Stimulated activated CD4-positive, alpha-beta T cell treated with anti-CD3 and anti-CD28 coated beads, Interleukin-1b, Interleukin-23, amount 100 ng/mL, for 48 hours (primary cell): ENCODE measurements at places on chromosomes 4 and X.

- DNase-seq, result no peak
Measured at GRCh38 chrX:139766545-139766983, 58.6 kb upstream of the MCF2 start.

DNA sequence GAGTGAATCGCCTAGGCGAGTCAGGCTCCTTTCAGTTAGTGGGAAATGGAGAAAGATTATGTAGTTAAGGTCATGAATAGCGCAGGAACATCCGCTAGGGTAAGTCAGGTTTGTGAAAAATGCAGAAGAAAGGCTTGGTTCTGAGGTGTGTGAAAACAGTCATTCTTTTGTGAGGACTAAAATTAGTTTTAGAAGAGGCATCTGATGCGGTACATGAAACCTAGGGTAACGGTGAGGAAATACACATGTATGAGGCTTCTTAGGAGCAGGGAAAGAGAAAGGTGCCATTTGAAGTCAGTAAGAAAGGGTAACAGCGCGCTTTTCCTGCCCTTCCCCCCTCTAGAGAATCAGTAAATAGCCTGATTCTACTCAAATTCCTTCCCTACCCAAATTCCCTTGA is 570 bp upstream of the RNF128 start:
- no peak for DNase-seq

DNA sequence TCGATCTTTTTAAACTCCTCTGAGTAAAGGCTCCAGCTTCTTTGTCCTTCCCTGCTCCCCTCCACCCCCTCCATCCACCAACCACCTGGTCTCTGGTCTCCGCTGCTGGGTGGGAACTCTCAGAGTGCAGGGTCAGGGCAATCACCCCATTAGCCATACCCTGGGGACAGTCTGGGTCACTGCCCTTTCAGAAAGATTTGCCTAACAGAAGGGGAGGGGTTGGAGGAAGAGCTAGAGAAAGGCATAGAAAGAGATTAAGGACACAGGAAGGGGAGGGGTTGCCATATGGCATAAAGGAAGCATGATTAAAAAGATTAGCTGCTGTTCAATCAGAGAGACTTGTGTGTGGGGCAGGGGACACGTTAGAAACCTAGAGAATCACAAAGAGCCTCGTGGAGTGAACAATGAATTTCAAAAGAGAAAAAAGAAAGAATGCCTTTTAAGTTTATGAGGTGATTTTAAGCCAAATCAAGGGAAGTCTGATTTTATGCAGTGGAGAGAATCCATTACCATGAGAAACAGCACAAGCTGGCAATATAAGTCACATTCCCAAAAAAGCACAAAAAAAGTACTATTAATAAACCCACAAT is 115.5 kb upstream of the ACSL4 start:
- no peak for DNase-seq

- no peak for DNase-seq
Measured at GRCh38 chr4:7367864-7368277, 66.9 kb downstream of the PSAPL1 start.

DNA sequence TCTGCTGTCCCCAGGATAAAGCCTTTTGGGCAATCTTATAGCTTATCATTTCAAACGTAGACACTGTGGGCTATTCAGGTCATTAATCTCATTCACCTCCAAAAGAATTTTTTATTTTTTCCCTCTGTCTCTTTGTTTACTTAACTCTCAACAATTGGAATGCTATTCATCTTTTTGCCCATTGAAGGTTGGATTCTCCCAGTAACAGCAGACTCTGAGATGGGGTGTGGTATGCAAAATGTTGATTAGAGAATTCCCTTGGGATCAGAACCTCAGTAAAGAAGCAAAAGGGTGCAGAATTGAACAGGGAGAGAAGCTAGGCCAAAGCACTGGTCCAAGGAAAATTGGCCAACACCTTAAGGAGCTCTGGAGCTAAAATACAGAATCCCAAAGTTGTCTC is 60.4 kb downstream of the CAMK2D start:
- DNase-seq, result no peak

DNA sequence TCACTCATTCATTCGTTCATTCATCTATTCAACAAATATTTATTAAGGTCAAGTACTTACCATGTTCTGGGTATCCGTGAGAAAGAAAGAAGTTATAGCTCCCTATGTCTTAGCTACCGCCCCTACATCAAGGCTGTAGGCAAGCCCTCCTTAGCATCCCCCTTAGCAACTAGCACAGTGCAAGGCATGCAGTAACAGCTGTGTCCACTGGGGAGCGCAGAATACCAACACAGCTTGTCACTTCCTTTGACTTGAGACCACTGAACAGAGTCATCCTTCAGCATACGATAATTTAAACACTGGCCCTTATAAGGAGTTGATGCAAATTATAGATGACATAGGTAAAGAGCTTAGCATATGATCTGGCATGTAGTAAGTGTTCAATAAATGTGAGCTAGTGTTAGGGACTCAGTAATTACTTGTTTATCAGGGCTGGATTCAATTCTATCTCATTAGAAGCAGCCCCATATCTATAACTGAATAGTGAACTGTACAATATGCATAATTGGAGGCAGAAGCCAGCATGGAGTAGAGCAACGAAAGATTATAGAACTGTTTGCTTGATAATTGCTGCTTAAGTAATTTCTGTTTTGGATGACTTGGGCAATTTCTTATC is 8.7 kb downstream of the KIAA1210 start:
- peak; percentile 36 for DNase-seq

DNA sequence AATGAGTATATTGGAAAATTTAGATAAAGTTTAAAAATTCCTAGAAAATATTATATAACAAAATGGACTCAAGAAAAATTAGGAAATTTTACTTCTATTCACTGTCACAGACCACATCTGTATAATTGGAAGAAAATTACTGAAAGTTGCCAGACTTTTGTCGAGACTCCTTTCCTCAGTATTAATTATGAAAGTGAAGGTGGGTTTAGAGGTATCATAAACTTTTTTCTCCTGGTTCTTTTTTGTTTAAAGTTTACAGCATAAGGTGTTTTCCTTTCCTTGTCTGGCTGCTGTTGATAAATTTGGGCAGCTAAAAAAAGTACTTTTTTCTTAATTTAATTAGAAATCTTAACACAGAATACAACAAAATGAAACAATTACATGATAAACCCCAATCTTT is 6.7 kb upstream of the TEX13D start:
- no peak for DNase-seq

GRCh38 chr4:120520761-120521160 is 401.8 kb downstream of the PRDM5 start:
- DNase-seq, result no peak

DNA sequence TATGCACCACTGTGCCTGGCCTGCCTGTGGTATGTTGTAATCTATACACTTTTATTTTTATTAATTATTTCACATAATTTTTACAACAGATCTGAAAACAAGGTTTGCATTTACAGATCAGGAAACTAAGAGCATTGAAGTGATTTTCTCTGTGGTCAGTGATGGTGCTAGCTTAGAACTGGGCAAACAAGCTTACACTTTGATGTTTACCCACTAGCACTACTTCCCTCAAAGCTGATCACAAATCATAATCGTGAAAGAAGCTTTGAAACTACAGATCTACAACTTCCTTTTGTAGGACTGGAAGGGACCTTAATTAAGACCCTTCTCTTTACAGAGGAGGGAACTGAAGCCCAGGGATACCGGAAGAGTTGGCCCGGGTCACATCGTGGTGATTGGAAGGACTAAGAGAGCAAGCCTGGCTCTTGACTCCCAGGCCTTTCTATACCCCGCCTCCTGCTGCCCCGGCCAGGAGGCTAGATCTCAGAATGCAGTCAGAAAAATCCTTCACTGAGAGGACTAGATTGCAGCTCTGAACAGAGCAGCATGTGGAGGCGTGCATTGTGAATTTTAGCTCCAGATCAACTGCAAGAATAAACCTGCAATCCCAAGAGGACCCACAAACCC is 93.7 kb upstream of the ZNF827 start:
- no peak for DNase-seq

GRCh38 chr4:2177443-2178093 is 64.4 kb downstream of the HAUS3 start:
- DNase-seq, result no peak

- no peak for DNase-seq
Measured at GRCh38 chr4:10011885-10012284, 9.4 kb downstream of the SLC2A9 start.

- no peak for DNase-seq
Measured at GRCh38 chrX:109773374-109773773, 40.3 kb upstream of the ACSL4 start.

GRCh38 chrX:20519826-20520225 is 253.1 kb upstream of the RPS6KA3 start:
- DNase-seq, result no peak

GRCh38 chr4:123835831-123836590 is 439.4 kb downstream of the SPRY1 start:
- DNase-seq, result no peak

- DNase-seq, result peak; percentile 80
Measured at GRCh38 chrX:153953342-153953830, 8.9 kb upstream of the RENBP start.

DNA sequence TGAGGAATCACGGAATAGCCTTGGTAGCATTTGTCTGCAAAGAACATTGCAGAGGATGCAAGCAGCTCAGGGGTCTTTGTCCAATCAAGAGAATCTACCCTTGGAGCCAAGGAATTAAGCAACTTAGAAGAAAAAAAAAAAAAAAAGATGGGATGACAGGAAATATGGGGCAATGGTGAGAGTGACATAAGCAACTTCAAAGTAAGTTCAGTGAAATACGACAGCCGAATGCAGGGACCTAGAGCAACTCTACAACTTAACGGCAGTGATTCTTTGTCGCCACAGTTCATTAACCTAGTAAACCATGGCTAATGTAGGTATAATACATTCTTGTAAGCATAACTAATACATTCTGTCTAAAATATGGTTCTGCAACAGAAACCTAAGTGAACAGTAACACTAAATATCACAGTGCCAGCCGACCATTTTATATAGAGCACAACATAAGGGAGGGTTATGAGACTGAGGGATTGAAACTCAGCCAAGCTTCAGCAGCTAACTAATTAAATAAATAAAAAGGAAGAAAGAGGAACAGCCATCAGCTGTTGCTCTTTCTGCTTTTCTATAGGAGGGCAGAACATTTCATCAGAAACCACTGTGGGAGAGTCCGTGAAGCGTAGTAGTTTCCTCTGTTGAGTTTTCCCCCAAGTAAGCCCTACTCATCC is 74.7 kb downstream of the PPARGC1A start:
- no peak for DNase-seq

GRCh38 chr4:4789462-4789861 is 70.0 kb upstream of the MSX1 start:
- no peak for DNase-seq

GRCh38 chr4:155506745-155507144 is 130.0 kb upstream of the MAP9 start:
- DNase-seq, result no peak

DNA sequence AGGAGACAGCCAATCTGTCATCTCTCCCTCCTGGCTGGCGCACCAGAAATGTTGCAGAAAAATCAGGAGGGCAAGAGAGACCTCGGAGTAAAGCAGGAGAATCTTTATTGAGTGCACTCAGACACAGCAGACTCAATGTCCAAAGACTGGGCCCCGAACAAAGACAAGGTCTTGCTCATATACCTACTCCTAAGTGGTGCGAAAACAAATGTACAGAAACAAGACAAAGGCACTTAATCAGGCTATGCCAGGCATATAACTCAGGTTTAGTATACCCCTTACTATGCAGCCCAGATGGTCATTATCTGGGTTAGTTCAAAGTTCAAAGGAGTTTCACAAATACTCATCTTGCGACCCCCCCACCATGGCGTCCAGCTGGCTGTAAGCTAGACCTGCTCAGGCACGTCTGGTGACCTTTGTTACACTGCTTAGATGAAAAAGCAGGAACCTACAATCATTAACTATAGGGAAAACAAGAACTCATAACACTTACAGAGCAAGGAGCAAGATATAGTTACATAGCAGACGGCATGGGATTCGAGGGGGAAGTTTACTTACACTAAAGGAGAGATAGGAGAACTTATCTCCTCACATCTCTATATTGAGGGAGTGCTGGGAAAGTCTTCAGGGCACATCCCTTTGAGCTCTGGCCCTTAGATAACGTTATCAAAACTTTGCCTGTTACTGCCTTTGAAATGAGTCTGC is 27.5 kb downstream of the SULT1E1 start:
- DNase-seq, result no peak

DNA sequence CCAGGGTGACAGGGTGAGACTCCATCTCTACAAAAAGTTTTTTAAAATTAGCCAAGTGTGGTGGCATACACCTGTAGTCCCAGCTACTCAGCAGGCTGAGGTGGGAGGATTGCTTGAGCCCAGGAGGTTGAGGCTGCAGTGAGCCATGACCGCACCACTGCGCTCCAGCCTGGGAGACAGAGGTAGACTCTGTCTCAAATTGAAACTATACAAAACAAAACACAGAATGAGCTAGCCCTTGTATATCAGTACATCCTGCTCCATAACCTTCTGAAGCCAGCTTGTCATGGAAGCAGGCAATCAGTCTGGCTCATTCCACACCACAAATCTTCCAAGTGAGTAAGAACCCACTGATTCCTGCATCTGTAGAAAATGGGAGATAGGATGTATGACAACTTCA is 49.0 kb downstream of the CD99L2 start:
- DNase-seq, result no peak

DNA sequence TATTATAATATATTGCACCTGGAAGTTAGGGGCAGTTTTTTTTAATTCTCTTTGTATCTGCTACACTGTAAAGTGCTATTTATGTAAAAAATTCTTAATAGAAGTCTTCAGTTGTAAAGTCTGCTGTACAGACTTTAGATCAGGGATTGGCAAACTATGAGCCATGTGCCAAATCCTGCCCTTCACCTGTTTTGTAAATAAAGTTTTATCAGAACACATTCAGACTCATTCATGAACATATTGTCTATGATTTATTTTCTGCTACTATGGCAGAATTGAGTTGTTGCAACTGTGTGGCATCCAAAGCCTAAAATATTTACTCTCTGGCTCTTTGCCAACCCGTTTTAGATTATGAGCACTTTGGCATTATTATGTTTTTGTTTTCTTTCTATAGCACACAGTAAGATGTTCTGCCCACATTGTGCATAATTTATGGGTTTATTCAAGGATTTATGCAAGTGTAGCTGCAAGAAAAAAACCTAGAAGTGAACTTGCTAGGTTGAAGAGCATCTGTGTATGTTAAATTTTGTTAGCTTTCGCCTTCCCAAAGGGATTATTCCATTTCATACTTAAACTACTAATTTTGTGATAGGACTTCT is 56.9 kb downstream of the CLCN3 start:
- DNase-seq, result no peak

DNA sequence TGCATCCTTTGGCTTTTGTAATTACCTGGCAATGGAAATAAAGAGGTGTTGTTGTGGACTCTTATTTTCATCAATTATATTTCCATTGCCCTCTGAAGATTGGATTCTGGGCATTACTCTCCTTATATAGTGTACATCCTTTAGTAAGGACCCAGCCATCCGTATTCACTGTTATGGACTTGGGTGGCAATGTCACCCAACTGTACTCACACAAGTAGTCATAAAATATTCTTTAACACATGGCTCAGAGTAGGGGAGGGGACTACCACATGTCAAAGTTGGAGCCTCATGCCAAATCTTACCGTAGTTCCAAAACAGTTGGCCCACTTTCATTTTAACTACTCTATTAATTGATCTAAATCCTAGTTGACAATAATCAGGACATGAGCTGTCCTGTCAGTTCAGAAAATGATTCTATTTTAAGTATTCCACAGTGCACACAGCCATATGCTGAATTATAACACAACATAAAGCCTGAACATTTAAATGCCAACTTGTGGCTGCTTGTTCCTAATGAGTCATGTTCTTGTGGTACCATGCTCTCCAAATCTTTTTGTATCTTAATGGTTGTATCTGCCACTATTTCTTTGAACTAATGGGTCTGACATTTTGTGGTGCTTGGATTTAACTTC is 4.9 kb downstream of the FRAS1 start:
- DNase-seq, result no peak
